Left lung (tissue), 14 donors: ENCODE measurements at places on chromosomes 3 and 15. TPM values are rescaled to one million over a fixed set of nuclear protein-coding genes. Genes with fewer than 3 reads are reported as not detected.
A peak's percentile ranks its signal among the peaks of the same experiment; 100 is the strongest.

Gene GHSR
- total RNA-seq, result not detected

Gene GOLGA6L4
- 2.9 TPM for total RNA-seq

DNA sequence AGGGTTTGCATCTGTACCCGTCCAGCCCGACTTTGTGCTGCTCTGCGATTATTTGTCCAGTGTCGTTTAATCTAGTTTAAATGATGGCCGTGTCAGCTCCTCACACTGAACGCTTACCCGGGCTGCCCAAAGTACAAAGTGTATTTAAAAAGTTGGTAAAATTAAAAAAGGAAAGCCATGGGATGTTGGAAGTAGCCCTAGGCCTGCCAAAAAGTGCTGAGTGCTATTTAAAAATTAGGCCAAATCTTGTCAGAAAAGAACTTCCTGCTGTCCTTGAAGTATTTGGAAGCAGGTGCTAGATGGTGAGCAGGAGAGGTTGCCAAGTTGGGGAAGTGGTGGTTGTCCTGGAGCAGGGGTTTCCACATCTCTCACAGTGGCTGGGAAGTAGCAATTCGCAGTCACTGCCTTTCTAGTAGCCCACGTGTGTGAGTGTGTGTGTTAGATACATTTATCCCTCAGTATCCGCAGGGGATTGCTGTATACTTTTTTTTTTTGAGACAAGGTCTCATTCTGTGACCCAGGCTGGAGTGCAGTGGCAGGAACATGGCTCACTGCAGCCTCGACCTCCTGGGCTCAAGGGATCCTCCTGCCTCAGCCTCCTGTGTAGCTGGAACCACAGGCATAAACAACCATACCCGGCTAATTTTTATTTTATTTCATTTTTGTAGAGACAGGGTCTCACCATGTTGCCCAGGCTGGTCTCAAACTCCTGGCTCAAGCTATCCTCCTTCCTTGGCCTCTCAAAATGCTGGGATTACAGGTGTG is 664 bp downstream of the PPCDC start:
- no peak for DNase-seq

- DNase-seq, result no peak
These were observed 405.4 kb upstream of the TBL1XR1 start for GRCh38 chr3:177602601-177603147.

DNA sequence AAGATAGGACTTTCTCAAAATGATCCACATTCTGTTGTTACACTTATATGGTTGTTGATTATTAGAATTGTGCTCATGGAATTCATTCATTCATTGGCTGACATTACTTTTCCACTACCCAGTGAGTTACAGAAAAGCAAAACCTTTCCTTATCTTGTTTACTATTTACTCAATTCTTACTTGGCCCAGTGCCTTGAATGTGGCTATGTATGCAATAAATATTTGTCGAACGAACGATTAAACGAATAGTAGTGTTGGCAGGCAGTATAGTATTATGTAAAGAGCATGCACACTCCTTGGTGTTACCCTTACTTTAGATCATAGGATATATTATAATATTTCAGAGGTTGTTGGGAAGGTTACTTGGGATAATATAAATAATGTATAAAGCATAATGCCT is 31.0 kb downstream of the CTDSPL2 start:
- DNase-seq, result peak; percentile 6
